ENCODE measurements at places on chromosomes 6 and 20. TPM values are rescaled to one million over a fixed set of nuclear protein-coding genes. Genes with fewer than 3 reads are reported as not detected.

Gene MLIP
- not detected for total RNA-seq

Gene ADAT2
- total RNA-seq: 3.0 TPM

Gene LRRC73
- 0.65 TPM for total RNA-seq

Gene KCNS1
- total RNA-seq: 0.14 TPM

Gene PET117
- 11.1 TPM for total RNA-seq

Gene PI16
- 0.43 TPM for total RNA-seq

Gene ENPP1
- 4.7 TPM for total RNA-seq

Gene KIAA0408
- total RNA-seq: 0.37 TPM

Gene OOEP
- total RNA-seq: not detected
